ENCODE measurements at places on chromosomes 7 and 10.
A peak's percentile ranks its signal among the peaks of the same experiment; 100 is the strongest.

GRCh38 chr10:15743443-15743842 lies 23.7 kb upstream of the ITGA8 start:
- DNase-seq: no peak

DNA sequence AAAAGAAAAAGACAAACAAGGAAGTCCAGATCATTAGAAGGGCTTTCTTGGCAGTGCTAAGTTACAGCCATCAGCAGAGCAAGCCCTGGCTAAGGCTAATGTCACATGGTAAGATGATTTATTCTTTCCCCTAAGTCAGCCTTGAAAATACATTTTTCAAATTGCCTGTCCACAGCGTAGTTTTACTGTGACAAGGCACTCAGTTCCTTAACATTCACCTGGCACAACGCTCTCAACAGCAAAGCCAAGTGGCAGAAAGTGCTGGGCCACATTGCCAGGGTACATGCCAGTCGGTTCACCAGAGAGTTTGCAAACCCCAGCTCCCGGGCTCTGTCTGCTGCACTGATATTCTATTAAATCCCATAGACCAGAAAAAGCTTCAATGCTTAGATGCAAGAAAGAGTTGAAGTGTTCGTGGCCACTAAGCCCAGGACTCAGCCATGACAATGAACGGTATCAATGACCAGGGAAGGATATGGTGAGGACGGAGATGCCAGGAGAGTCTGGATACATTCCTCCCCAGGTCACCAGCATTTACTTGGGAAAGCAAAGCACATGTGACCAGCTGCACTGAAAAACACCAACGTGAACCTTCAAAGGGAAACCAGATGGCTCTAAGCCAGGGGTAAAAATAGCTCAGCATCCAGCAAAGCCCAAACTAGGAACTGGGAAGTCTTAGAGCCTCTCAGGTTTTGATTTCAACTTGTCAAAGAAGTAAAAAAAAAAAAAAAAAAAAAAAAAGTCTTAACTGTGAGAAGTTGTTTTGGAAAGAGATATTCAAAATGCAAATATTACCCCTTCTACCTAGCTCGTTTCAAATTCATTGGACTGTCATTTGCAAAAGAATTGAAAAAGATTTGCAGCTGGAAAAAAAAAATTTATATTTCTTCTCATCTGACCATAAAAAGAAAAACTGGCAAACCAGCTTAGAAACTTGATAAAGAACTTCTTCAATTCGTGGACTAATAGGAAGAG lies 23.9 kb upstream of the MPP7 start:
- DNase-seq: no peak

DNA sequence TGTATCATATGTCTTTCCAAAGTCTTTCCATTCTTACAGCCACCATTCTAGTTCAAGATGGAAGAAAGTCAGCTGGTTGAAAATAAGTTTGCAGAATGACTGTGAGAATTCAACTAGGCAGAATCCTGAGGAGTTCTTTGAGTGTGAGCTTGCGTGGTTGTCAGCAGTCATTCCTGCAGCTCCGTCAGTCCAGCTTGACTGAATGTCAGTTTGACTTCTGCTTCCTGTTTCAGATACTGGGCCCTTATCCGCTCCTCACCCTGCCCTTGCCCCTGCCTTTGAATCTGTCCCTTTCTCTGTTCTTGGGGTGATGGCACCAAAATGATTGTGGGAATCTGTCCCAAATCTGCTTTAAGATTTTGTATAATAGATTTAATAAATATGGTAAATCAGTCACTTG lies 27.8 kb downstream of the SLC26A5 start:
- DNase-seq: no peak

GRCh38 chr10:124346831-124347230 lies 71.9 kb downstream of the OAT start:
- no peak for DNase-seq

DNA sequence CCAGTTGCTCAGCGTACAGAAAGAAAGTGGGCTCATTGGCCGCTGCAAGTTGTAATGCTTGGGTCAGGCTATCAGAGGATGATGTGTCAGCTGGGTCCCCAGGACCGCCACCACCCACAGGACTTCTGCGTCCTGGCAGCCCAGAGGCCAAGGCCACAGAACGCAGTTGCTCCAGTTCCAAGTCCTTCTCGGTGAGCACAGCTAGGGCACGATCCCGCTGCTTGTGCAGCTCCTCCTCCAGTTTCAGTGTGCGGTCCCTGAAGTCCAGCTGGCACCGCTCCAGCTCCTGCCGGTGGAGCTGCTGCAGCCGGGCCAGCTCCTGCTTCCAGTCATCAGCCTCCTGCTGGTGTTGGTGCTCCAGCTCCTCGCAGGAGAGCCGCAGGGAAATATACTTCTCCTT lies 3.0 kb downstream of the GCC1 start:
- DNase-seq: no peak

DNA sequence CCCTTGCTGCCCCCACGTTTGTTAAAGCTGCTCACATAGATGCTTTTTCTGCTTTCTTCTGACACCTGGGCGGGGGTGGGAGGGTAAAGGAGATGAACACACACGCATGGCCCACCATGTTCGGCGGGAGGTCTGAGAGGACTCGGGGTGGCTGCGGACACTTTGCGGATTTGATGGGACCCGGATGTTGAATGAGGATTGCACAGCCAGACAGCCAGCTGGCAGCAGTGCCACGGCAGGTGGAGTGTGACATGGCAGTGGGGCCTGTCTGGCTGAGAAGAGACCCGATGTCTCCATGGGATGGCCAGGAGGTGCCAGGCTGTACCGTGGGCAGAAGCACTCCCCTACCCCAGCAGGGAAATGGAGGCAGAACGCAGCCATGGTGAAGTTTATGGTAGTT lies 31.2 kb downstream of the PPP2R2D start:
- no peak for DNase-seq

- no peak for DNase-seq
Measured at GRCh38 chr10:96772196-96772595, 51.9 kb upstream of the PIK3AP1 start.

DNA sequence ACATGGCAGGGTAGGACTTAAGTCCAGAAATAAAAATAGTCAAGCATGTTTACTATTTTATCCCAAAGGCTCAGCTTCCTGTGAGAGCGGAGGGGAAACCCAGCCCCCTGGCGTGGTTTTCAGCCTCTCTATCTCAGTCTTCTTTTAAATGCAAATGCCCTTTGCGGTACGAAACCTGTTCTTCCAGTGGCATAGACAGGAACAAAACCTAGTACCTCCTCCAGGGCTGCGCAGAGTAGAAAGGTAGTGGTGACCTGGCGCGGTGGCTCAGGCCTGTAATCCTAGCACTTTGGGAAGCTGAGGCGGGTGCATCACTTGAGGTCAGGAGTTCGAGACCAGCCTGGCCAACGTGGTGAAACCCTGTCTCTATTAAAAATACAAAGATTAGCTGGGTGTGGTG lies 181.3 kb upstream of the FOXK1 start:
- no peak for DNase-seq

DNA sequence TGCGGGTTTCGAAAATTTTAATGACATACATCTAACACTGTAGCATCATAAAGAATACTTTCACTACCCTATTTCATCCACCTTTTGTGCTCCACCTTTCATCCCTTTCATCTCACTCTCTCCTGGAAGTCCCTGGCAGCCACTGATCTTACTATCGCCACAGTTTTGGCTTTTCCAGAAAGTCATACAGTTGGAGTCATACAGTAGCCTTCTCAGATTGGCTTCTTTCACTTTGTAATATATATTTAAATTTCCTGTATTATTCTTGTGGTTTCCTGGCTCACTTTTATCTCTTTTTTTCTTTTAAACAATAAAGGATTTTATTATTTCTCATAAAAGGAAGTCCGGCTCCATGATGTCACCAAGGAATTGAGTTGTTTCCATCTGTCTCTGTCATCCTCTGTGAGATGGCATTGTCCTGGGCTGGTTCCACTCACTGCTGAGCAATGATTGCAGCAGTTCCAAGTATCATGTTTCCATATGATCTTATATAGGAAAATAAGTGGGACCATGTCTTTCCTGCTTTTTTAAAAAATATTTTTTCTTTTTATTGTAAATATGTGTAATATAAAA lies 626.3 kb downstream of the POM121L12 start:
- no peak for DNase-seq

DNA sequence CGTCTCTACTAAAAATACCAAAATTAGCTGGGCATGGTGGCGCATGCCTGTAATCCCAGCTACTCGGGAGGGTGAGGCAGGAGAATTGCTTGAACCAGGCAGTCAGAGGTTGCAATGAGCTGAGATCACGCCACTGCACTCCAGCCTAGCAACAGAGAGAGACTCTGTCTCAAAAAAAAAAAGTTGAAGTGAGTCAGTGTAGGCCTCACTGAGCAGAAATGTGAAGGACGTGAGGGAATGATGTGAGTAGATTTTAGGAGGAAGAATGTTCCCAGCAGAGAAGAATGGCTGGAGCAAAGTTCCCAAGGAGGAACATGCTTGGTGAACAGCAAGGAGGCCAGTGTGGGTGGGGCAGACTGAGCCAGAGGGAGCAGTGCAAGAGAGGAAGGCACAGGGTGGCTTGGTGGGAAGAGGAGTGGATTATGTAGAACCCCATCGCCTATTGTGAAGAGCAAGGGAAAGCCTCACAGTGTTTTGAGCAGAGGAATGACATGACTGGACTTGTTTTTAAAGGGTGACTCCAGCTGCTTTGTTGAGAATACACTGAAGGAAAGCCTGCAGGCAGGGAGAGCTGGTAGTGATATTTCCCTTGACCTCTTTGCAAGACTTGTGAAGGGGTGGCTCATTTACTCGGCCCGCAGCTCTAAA lies 708.7 kb downstream of the SUGCT start:
- no peak for DNase-seq

DNA sequence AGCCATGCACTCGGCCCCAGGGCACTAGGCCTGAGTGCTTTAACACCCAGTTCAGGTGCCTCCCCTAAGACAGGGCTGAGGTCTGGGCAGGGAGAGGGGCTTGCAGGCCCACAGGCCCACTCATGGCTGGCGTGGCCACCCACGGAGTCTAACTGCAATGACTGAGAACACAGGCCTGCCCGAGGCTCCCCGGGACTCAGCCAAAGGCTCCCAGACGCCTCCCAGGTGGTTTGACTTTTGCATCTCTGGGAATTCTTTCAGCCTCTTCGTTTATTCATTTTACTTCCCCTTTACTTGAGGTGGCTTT lies 37.3 kb downstream of the PTPRN2 start:
- no peak for DNase-seq

GRCh38 chr10:52780391-52781155 lies 8.0 kb upstream of the MBL2 start:
- no peak for DNase-seq

DNA sequence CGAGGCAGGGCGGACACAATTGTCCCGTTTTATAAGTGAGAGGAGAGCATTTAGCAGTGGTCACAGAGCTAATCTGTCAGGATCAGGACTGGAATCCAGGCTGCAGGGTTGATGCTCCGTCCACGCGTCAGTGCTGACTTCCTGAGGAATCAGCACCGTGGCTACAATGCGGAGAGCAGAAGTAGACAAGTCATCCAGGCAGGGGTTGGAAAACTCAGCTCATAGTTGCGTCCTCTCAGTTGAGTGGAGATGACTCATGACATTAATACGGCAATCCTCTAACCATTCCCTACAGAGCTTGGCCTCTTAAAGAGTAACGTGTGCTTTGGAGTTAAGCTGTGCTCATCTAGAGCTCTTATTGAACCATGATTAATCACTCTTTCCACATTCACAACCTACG lies 17.1 kb upstream of the HTR5A start:
- DNase-seq: no peak

DNA sequence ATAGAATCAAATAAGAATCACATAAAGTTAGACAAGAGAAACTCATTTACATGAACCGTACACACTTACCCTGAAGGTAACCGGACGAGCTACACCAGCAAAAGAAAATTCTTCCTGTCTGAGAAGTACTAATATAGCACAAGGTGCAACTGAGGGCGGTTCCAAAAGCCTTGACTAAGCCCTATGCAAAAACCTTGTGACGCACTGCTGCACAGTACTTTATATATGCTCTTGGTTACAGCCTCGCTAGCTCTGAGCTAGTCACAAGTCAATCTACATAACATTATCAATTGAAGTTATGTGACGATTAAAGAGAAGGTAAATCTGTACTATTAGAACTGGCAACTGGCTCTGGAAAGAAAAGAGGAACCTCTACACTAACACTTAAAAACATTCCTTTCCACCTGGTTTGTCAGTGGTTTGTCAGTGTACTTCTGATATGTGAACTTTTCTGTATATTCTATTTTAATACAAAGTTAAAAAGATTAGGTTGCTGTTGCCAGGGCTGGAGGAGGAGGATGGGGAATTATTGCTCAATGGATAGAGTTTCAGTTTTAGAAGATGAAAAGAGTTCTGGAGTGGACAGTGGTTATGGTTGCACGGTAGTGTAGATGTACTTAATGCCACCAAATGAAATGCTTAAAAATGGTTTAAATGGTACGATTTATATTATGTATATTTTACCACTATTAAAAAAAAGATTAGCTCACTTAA lies 21.6 kb downstream of the NT5C3A start:
- peak; percentile 27 for DNase-seq

DNA sequence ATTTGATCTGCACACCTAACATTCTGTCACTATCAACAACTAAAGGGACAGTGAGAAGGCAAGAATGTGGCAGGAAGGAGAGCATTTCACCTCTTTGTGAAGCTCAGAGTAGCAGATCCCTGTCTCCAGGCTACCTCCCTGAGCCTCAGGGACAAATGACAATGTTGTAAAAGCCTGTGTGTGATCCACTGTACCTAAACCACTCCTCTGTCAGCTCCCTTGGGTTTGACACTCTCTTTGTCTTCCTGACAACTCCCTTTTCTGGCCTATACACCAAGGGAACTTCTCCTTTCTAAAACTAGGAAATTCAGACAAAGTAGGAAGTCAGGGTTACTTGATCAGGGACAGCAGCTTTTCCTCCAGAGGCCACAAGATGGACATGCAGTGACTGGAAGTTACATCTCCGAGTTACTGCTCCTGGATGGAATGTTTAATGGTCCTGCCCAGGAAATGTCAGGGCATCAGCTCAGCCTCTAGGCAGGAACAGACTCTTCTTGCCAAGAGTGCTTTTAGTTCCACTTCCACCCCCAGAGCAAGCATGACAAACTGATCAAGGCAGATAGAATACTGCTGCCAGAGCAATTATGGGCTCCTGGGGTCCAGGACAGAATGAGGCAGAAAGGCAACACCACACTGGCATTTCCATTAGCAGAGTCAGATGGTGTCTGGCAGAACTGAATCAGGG lies 1014.5 kb upstream of the LRRTM3 start:
- DNase-seq: no peak

GRCh38 chr10:31404640-31405039 lies 85.6 kb downstream of the ZEB1 start:
- DNase-seq: no peak

- no peak for DNase-seq
Measured at GRCh38 chr7:26192485-26193087, 8.0 kb downstream of the HNRNPA2B1 start.

DNA sequence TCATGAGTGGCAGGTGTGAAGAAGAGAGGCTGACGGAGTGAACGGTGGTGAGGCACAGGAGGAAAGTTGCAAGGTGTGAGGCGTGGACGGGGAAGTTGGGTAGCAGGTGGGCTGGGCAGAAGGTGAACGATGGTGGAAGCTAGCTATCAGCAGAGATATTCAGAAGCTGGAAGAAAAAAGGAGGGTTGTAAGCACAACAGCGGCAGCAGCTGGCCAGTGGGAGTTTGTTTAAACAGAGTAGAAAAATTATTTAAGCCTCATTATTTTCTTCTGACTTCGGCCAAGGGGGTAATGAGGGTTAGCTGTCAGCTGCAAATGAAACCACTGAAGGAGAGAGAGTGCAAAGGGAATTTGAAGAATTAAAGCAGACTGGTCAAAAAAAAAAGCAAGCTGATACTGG lies 62.1 kb upstream of the PRKAR2B start:
- no peak for DNase-seq

All from activated naive CD4-positive, alpha-beta T cell (primary cell).